ENCODE measurements at places on chromosomes 3 and 15.

- no peak for DNase-seq
Observed at GRCh38 chr3:73933585-73933984, 308.8 kb upstream of the PDZRN3 start.

- no peak for DNase-seq
Observed at GRCh38 chr15:90336705-90337141, 15.4 kb upstream of the ZNF774 start.

- DNase-seq, result no peak
Observed at GRCh38 chr3:186534113-186534669, 10.0 kb downstream of the CRYGS start.

DNA sequence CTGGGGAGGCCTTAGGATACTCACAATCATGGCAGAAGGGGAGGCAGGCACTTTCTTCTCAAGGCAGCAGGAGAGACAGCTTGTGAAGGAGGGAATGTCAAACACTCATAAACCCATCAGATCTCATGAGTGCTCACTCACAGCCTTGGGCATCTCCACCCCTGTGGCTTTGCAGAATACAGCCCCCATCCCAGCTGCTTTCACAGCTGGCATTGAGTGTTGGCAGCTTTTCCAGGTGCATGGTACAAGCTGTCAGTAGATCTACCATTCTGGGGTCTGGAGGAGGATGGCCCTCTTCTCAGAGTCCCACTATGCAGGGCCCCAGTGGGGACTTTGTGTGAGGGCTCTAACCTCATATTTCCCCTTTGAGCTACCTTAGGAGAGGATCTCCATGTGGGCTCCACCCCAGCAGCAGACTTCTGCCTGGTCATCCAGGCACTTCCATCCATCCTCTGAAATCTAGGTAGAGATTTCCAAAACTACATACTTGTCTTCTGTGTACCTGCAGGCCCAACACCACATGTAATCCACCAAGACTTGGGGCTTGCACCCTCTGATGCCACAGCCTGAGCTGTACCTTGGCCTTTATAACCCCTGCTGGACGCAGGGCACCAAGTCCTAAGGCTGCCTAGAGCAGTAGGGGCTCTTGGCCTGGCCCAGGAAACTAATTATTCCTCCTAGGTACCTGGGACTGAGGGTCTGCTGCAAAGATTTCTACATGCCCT is 404.2 kb upstream of the EPHA6 start:
- no peak for DNase-seq

- DNase-seq, result no peak
Observed at GRCh38 chr3:47865192-47865591, 62.3 kb downstream of the DHX30 start.

DNA sequence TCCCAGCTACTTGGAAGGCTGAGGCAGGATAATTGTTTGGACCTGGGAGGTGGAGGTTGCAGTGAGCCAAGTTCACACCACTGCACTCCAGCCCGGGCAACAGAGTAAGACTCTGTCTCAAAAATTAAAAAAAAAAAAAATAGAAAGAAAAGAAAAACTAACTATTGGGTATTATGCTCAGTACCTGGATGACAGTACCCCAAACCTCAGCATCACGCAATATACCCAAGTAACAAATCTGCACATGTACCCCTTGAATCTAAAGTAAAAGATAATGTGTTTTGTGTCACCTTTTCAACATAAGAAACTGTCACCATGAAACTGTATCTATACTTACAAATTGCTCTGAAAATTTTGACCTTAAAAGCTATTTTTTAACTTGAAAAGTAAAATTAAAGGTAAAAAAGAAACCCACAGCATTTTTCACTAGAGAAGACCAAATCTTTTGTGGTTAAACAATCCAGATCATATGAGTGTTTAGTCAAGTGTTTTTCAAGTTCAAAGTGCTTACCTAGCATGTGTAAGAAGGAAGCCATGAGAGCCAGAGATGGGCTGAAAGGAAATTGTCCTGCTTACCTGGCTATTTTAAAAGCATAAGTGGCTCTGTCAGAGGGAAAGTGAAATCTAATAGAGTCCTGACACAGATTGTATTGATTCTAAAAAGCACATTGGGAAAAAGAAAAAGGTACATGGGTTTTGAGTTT is 50.5 kb downstream of the MYO1E start:
- no peak for DNase-seq

- DNase-seq, result no peak
Observed at GRCh38 chr15:43513550-43513949, 3.9 kb upstream of the MAP1A start.

DNA sequence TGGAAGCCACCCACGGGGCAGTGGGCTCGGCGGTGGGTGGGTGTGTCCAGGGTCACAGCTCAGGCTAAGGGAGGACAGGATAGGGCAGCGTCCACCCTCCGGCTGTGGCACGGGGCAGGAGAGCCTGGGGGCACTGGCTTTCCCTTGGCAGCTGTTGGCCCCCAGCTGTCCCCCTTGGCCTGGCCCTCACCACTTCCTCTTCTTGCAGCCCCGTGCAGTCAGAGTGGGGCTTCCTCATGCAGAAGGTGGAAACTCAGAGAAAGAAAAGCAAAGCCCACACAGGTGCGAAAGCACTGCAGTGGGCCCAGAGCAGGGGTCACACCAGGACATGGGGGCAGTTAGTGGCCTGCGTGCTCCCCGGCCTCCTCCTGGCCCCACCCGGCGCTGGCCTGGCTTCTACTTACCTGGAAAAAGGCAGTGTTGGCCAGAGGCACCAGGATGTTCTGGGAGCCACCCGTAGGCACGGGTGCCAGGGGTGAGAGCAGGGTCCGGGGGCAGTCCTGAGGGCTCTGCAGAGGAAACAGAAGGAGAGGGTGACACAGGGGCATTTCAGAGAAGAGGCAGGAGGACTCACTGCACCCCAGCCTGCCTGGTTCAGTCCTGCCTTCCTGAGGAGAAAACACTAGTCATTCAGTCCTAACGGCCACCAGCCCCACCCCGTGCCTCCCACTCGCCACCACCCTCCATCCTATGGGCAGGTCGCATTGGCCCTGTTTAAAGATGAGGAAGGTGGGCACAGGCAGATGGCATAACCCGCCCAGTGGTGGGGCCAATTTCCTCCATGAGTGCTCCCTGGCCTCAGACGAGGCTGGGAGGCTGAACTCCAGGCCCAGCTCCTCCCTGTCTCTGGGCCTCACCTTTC is 28.3 kb downstream of the PLXND1 start:
- DNase-seq, result no peak

DNA sequence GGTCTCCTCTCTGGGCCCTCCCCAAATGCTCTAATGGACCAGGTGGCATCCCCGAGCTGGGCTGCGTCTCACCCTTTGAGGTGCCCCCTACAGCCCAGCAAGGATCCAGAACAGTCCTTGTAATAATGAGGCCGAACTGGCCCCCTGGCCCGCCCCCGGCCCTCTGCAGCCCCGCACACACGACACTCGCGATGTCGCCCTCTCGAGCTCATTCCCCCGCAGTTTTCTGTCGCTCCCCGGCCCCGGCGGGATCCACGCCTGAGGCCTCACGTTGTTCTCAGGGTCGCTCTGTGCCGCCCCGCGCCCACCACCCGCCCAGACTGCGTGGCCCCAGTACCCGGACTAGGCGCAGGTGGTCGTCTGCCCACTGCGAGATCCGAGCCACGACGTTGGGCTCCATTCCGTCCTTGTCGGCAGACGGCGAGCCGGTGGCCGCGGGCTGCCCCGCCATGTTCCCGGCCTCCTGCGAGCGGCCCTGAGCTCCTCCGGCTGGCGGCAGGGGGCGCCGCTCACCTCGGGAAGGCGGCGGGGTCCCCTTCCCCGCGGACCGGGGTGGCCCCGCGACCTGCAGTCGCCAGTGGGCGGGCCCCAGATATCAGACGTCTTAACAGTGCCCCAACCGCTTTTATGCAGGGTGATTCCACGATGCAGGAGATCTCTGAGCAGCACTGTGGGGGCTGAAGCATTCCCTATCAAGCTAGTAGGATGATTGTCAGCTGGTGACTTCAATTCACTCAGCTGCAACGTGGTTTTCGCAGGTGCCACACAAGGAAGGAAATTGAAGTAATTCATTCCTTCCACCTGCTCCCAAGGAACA is at the start of gene C3orf33:
TSS of gene C3orf33 (minus strand) at position 477 of the 817 bp plus-strand sequence. CDS start at position 451, 26 bp downstream.
- peak; percentile 79 for DNase-seq

DNA sequence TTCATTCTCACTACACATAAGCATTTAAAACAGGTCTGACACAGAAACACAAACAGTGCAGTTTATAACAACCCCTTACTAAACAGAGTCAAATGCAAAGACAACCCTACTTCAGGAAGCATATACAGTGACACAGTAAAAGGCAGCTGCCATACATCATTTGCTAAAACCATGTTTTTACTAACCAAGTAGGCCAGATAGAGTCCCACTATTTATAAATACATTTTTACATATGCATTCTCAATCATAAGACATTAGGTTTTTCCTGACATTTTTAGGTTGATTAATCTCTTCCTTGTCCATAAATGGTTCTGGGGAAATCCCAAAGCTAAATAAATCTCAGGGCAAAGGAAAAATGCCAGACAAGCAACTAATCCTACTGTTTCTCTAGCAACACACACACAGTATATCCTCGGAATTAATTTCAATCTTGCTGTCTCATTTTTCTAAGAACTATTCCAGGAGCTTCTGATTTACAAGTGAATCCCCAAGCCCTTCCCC is 39.0 kb downstream of the CHAC1 start:
- no peak for DNase-seq

GRCh38 chr3:138359919-138360868 is 11.8 kb downstream of the MRAS start:
- DNase-seq, result no peak

DNA sequence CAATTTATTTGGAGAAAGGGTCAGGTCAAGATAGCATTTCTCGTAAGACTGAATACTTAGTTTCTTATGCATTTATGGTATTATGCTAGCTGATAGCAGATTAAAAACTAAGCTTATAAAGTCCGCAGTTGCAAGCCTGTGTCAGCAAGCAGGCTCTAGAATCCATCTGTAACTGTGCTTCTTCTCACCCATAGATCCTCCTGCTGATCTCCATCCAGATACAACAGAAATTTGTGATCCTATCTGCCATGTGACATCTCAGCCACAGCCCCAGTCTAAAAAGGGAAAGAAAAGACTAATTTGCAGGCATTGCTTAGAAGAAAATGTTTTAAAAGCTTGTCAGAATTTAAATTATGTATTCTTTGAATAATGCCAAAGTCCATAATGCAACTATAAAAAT is 265.4 kb upstream of the CCDC54 start:
- DNase-seq, result no peak

DNA sequence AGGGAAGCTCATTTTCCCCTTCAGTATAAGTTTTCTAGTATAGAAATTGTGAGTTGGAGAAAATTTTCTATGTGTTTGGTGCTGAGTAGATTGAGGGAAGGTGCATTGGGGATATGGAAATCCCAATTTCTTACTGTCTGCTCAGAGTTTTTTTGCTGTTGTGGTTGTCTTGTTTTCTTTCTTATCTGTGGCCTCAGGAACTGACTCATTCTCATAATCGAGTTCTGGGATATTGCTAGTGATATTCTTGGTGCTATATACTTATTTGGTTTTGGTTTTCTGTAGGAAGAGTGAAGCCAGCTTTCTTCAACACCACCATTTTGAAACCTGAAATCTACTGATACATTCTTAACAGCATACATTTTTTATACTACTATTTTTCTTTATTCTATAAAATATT is 869.2 kb downstream of the DIPK2A start:
- DNase-seq, result no peak

GRCh38 chr3:52068730-52069129 is 12.4 kb upstream of the DUSP7 start:
- DNase-seq, result no peak

GRCh38 chr15:85726454-85726853 is 68.3 kb downstream of the KLHL25 start:
- DNase-seq, result no peak

DNA sequence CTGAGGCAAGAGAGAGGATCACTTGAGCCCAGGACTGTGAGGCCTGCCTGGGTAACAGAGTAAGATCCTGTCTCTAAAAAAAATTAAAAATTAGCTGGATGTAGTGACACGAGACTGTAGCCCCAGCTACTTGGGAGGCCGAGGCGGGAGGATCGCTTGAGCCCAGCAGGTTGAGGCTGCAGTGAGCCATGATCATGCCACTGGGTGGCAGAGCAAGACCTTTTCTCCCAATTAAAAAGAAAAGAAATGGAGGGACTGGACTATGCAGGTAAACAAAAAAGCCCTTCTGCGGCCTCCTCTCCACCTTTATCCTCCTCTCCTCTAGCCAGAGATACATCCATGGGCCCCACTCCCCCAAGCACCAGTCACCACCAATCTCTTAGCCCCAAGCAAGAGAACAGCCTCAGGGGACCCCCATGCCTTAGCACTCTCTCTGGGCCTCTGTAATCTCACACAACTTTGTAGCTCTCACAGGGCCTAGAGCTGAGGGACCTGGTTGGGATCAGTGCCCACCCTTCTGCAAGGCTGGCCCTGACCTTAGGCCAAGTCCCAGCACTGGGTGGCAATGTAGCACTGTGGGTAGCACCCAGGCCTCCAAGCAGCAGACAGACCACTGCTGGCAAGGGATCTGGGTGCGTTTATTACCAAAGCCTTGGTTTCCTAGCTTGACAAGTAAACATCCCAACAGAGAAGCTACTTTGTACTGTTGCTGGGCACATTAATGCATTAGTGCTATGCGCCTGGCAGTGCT is 43.4 kb downstream of the FAM174B start:
- DNase-seq, result no peak

- no peak for DNase-seq
Observed at GRCh38 chr3:27677565-27677964, 44.6 kb downstream of the EOMES start.

GRCh38 chr3:111238885-111239284 is 167.3 kb downstream of the NECTIN3 start:
- no peak for DNase-seq

- DNase-seq, result no peak
Observed at GRCh38 chr3:13567684-13568514, 19.0 kb downstream of the FBLN2 start.

DNA sequence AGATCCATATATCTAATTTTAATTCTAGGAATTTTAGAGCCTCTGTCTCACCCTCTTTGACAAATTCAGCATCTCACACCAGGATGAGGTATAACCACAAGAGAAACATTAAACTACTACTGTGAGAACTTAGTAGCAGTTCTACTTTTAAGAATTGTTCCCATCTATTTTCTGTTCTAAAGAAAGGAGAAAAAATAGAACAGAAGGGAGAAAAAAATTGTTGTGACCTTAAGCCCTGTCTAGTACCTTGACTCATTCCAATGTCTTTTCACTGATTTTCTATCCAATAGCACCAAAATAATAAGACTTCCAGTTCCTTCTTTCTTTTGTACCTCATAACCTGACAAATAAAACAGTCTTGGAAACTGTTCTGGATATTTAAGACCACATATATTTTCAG is 37.0 kb downstream of the FRMD5 start:
- DNase-seq, result no peak

GRCh38 chr3:108378153-108378951 is 82.0 kb downstream of the HHLA2 start:
- no peak for DNase-seq

DNA sequence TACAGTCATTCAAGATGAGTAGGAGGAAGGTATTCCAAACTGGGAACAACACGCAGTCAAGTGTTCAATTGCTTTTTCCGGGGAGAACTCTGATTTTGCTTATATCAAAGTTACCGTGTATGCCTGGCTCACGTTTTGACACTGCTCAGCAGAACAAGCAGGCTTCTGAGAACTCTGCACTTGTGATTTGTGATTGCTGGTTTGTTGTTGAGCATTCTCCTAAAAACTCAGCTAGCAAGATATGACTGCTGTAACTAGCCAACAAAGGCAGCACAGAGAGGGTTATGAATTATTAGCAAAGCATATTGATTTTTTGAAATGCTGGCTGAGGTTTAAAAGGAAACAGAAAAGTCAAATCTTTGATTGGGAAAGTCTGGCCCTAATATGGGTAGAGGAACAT is 151.7 kb downstream of the ZPLD1 start:
- DNase-seq, result no peak
